B cell (primary cell): ENCODE measurements at places on chromosomes 4 and X.

GRCh38 chr4:76445911-76446310, 10.9 kb downstream of the SHROOM3 start:
- no peak overlapping the region for H3K27ac ChIP-seq
- DNase-seq: no peak
- no peak overlapping the region for H3K4me3 ChIP-seq
- H3K4me1 ChIP-seq: no peaks in the 10 kb centered on the region
- H3K36me3 ChIP-seq: no peaks in the 10 kb centered on the region

DNA sequence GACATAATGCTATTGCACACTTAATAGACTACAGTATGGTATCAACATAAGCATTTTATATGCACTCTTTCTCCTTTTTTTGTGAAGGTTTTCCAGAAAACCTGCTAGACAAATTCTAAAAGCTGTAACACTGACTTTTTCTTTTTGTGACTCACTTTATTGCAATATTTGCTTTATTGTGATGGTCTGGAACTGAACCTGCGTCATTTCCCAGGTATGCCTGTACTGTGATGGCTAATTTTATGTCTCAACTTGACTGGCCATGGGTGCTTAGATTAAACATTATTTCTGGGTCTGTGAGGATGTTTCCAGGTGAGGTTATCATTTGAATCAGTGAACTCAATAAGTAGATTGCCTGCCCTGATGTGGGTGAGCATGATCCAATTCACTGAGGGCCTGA, 35.5 kb upstream of the LAMP2 start:
- no peaks in the 10 kb centered on the region for H3K36me3 ChIP-seq
- H3K27ac ChIP-seq: no peak overlapping the region
- no peaks in the 10 kb centered on the region for H3K4me1 ChIP-seq
- no peak for DNase-seq

DNA sequence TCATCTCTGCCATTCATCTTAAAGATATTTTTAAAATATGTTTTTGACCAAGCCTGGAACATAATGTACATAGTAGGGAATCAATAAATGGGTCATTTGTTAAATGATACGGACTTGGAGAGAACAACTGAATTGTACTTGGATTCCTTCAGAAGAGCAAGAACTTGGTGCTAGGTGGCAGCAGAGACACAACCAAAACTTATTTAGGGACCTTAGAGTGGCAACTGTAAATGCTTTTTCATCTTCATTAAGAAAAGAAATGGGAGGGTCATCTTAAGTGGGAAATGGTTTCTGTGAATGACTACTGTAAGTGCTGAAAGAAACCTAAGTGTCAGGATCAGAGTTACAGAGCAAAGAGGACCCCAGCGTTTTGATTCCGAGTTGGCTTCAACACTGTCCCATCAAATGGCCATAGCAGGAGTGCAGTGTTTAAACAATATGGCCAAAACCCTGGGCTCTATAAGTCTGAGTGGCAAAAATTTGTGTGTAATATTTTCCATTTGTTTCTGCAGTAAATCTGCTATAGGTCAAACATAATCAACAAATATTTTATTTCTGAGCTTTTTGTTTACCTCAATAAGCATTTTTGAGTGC, 213.6 kb downstream of the PALLD start:
- no peaks in the 10 kb centered on the region for H3K27me3 ChIP-seq
- no peak for DNase-seq
- no peak overlapping the region for H3K4me3 ChIP-seq
- H3K36me3 ChIP-seq: no peaks in the 10 kb centered on the region
- H3K27ac ChIP-seq: no peak overlapping the region
- peaks cover 4% of the 10 kb centered on the region for H3K4me1 ChIP-seq

DNA sequence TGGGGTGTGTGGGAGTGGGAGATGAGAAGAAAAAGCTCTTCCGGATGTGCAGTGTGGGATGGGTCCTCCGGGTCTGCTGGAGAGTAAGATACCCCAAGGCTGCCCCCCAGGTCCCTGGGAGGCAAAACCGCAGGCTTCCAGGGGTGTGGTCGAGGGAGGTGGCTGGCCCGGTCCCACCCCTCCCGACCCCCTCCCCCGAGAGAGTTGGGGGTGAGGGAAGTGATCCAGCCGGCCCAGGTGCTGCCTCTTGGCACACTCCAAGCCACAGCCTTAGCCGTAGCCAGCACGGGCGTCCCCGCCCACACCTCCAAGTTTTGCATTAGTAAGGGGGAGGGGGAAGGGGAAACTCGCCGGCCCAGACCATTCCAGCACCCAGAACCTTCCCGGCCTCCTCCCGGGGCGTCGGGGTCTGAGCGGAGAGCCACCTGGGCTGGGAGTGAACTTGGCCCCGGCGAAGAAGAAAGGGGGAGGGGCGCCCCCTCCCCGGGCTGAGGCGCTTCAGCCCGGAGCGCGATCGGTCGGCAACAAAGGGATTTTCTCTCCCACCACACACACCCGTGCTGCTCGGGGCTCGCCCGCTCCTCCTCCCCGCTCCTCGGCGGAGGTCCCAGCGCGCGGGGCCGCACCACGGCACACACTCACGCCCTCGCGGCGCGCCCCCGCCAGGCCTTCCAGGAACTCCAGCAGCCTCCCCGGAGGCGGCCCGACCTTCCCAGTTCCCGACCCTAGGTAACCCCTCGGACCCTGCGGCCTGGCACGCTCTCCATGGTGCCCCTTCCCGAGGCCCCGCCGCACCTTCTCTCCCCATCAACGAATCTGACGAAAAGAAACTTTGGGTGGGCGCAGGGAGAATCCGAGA, 14.4 kb downstream of the BCOR start:
- H3K4me1 ChIP-seq: peaks cover 45% of the 10 kb centered on the region
- no peak overlapping the region for H3K27ac ChIP-seq
- DNase-seq: peak; percentile 60

GRCh38 chr4:41358647-41359421, 102.1 kb downstream of the UCHL1 start:
- H3K36me3 ChIP-seq: no peaks in the 10 kb centered on the region
- no peak overlapping the region for H3K4me3 ChIP-seq
- no peak for DNase-seq
- H3K27me3 ChIP-seq: peaks cover 29% of the 10 kb centered on the region
- H3K4me1 ChIP-seq: peaks cover 15% of the 10 kb centered on the region

- no peaks in the 10 kb centered on the region for H3K36me3 ChIP-seq
- H3K4me3 ChIP-seq: no peak overlapping the region
- no peaks in the 10 kb centered on the region for H3K27me3 ChIP-seq
- no peaks in the 10 kb centered on the region for H3K4me1 ChIP-seq
- no peak for DNase-seq
- H3K27ac ChIP-seq: no peak overlapping the region
These were observed 44.9 kb upstream of the SMAD1 start for GRCh38 chr4:145436796-145437195.

- no peaks in the 10 kb centered on the region for H3K4me1 ChIP-seq
- no peaks in the 10 kb centered on the region for H3K27me3 ChIP-seq
- H3K4me3 ChIP-seq: no peak overlapping the region
- H3K36me3 ChIP-seq: no peaks in the 10 kb centered on the region
These were observed 33.7 kb downstream of the XG start for GRCh38 chrX:2785538-2785937.

DNA sequence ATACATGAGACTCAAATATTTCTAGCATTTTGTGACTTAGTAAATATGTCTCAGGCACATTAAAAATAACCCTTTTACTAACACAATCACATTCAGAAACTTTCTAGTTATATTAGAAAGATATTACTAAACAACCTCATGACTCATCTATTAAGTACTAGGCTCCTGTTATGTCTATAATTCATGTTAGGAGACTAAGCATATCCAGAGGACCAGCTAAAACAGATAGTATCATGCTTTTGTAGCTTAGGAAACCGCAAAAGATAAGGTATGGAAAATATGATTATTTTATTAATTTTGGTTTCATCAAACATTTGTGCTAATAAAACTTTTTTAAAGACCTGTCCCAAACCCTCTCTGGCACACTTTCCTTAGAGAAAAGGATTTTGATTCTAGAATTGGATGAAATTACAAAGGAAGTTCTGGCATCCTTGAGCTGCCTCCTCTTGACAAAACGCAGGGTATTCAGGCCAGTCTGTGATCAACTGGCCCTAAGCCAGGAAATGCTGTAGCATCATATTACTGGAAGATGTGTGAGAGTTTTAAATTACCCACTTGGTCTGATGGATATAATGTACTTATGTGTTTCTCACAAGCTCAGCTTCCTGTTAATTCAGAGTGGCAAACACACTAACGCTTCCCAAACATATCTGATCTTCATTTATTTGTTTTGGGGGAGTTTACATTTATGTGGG, 60.4 kb downstream of the NRK start:
- no peak for DNase-seq
- H3K36me3 ChIP-seq: no peaks in the 10 kb centered on the region
- no peaks in the 10 kb centered on the region for H3K27me3 ChIP-seq
- no peak overlapping the region for H3K27ac ChIP-seq
- no peak overlapping the region for H3K4me3 ChIP-seq

DNA sequence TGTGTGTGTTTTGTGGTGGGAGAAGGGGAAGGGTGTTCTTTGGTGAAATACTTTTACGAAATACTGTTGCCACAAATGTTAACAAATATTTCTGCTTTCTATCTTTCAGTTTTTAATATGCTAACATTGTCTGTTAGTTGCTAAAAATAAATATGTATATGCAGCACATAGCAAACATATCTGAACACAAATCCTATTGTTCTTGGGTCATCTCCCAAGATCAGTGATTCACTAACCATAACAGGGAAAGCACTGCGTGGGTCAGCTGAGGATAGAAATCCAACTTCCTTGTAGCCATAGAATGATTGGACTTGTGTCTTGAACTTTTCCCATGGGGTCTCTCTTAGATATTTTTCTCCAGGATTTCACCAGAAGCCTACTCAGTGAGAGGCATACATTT, 250.3 kb upstream of the FAM47A start:
- no peak overlapping the region for H3K27ac ChIP-seq
- H3K36me3 ChIP-seq: no peaks in the 10 kb centered on the region
- DNase-seq: no peak

DNA sequence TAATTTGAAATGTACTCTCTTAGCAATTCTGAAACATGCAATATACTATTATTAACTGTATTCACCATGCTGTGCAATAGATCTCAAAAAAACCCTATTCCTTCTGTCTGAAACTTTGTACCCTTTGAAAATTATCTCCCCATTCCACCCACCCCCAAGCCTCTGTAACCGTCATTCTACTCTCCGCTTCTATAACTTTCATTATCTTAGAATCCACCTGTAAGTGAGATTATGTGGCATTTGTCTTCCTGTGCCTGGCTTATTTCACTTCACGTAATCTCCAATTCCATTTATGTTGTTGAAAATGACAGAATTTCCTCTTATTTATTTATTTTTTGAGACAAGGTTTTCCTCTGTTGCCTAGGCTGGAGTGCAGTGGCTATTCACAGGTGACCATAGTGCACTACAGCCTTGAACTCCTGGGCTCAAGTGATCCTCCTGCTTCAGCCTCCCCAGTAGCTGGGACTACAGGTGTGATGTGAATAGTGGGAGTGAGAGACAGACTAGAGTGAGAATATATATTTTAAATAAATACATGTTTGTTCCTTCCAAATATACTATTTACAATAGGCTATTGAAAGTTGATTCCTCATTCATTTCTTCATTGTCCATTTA, 30.5 kb downstream of the VSIG4 start:
- H3K4me3 ChIP-seq: no peak overlapping the region
- H3K36me3 ChIP-seq: no peaks in the 10 kb centered on the region
- no peak overlapping the region for H3K27ac ChIP-seq
- peaks cover 80% of the 10 kb centered on the region for H3K4me1 ChIP-seq
- no peaks in the 10 kb centered on the region for H3K27me3 ChIP-seq

DNA sequence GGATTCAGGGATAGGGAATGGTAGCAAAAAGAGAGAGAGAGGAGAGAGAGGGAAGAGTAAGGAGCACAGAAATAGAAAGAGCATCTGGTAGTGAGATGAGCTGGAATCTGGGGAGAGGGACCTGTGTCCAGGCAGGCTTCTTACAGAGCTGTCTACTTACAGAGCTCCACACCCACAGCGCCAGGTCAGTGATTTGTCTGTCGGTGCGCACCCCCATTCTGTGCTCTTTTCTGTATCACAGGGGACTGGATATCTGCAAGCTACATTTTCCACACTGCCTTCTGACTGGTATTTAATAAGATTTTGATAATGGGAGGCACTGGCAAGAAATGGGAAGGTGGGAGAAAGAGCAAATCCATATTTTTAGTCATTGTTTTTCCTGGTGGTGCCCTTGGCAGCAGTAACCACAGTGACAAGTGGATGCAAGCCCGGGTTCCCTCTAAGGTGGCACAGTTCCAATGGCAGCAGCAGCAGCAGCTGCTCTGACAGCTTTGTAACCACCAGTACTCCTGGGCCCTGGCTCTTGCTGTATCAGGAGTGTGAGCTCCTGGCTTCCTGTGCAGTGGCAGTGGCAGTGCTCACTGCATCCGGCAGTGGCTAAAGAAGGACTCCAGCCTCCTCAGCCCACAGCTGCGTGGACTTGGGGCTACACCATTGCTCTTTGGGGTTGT, 300.5 kb downstream of the TRIML1 start:
- no peak overlapping the region for H3K4me3 ChIP-seq
- no peaks in the 10 kb centered on the region for H3K4me1 ChIP-seq
- no peaks in the 10 kb centered on the region for H3K36me3 ChIP-seq
- no peaks in the 10 kb centered on the region for H3K27me3 ChIP-seq
